ENCODE measurements at places on chromosomes 11 and 22.

GRCh38 chr22:27987557-27987956 lies 68.5 kb upstream of the PITPNB start:
- DNase-seq = no peak

DNA sequence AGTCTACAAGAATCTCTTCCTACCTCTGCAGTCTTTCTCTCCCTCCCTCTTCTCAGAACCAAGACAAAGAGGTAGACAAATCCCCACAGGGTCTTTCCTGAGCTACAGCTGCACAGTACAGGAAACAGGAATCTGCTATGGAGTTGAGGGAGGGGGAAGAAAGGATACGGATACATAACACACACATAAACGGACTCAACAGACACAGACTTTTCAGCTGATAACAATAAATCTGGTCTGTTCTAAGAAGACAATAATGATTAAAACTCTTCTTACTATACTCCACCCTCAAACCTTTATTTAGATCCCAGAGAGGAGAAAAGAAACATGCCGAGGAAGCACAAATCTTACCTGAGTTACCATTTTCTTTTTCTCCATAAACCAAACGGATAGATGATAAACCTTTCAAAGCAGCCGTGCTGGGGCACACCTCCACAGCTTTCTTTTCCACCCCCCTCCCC lies 122.2 kb downstream of the APOL5 start:
- no peak for DNase-seq

DNA sequence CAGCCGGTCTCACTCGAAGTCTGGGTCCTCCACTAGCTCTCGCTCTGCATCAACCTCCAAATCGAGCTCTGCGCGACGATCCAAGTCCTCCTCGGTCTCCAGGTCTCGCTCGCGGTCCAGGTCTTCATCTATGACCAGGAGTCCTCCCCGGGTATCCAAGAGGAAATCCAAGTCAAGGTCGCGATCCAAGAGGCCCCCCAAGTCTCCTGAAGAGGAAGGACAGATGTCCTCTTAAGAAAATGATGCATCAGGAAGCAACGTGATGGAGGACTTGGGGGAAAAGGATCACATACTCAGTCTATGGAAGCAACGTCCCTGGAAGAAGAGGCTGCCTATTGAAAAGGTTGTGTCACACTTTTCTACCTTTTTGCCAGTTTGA lies 1.1 kb downstream of the SRSF8 start:
- DNase-seq = no peak

DNA sequence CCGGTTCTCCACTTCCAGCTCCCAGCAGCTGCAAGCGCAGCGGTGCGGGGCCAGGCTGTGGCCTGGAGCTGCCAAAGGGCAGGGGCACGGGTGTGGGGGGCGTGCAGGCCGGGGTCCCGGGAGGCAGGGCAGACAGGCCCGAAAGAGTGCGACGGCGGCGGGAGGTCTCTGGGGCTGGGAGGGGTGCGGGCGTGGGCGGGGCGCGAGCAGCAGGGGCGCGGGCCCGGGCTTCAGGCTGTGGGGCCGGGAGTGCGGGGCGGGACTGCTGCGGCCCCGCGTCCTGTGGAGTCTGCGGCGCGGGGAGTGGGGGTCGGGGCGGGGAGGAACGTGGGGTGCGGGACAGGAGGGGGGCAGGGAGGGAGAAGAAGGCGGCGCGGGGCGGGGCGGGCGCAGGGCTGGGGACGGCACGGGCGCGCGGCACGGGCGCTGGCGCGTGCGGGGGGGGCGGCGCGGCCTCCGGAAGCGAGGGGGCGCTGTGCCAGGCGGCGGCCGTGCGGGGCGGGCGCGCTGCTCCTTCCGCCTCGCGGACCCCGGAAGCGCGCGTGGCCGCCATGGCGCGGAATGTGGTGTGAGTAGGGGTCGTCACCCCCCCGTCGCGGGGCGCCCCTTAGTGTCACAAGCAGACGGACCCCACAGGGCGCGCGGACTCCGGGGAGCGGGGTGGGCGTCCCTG lies at the start of gene MRPL23:
Gene MRPL23, plus strand, starts transcription at position 521 of the 673 bp plus-strand sequence. Its CDS starts 31 bp downstream, at position 552.
- no peak for DNase-seq

DNA sequence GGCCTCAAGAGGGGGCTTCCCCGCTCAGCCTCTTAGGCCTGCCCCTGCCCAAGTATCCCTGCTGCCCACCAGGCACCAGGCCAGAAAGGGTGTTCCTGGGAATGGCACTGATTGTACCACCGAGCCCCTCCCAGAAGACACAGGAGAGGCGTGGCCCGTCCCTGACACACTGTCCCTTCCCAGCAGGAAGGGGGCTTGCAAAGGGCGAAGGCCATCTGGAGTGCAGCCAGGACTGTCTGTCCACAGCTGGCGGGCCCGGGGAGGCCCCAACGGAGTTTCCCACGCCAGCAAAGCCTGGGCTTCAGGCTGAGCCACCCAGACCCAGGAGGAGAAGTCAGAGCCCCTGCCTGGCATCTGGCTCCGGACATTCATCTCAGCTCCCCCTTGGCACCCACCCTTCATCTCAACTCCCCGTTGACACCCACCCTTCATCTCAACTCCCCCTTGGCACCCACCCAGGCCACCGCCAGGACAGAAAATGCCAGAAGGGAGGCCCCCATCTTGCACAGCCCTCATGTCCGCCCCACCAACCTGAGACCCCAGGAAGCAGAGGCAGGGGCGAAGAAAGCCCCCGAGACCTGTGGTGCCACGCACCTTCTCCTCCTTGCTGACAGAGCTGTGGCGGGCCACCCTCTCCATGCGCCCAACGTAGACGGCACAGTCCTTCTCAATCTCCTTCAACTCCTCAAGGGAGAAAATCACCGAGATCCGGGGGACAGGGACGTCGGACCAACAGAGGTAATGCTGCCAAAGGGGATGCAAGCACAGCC lies 19.4 kb downstream of the TUBGCP6 start:
- no peak for DNase-seq

DNA sequence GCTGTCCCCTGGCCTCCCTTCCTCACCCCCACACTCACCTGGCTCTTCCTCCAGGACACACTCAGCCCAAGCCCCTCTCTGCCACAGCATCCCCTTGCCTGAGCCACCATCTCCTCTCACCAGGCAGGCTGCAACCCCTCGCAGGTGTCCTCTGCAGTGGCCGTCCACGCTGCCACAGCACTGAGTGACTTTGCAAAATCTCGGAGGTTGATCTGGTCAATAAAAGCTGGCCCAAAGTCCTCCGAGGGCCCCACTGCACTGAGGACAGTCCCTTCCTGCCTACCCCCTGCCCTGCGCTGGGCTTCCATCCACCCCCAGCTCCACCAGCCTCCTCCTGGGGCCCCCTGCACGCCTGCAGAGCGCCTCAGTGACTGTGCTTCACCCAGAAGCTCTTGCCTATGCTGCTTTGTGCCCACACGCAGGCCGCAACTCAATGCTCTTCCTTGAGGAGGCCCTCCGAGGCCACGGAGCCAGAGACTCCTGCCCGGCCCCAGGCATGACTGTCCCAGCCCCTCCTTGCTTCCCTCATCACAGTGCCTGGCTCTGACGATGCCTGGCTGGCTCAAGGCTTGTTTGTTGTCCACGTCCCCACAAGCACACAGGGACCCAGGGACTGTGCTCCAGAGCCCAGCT lies 30.8 kb upstream of the SLC22A12 start:
- no peak for DNase-seq

All from amygdala (tissue), 56 donors.